ENCODE measurements at places on chromosomes 4 and X.

DNA sequence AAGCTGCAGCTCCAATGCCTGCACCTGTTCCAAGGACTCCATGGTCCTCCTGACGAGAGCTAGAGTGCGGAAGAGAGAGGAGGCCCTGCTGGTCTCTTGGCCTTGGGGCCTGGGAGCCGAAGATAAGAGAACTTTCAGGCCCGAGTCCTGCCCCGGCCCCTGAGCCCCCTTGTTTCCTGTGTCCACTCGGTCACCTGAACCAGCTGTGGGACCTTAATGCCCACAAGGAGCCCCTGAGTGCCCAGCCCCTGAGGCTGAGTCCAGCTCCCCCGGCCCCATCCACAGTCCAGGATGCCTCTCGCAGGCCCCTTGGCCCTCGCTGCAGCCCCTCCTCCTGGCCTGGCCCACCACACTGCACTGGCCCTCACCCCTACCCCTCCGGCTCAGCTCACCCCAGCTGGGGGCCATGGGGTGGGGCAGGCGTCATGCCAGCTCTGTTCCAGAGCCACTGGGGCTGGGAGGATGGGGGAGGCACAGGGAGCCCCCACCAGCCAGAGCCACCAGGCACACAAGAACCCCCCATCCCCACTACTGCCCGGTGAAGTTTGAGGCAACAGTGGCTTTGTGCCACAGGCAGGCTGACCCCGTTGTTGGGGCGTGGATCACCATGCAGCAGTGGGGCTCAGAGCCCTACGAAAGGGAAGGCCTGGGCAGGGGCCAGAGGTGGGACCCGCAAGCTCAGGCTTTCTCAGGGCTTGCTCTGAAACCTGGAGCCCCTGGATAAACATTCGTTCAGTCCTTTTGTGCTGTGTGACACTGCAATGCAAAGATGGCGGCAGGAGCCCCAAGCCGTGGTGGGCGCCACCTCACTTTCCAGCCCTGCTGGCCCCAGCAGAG, 14.1 kb downstream of the NAT8L start:
- DNase-seq, result no peak

DNA sequence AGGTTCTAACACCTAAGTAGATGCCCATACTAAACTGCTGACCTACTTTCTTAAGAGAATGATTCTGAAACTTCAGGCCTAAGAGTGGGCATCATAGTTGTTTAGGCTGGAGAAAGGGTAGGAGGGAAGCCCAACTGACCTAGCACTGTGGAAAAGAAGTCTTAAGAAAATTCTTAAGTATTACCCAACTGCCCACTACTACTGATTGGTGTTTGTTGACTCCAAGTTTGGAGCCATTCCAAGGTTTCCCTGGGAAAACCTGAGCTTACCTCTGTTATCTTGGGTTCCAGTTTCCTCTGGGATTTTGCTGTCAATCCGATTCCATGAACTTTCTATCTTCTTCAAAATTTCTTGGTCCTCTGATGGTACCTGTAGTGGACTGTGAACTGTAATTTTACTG, 23.9 kb downstream of the ANKRD17 start:
- no peak for DNase-seq

DNA sequence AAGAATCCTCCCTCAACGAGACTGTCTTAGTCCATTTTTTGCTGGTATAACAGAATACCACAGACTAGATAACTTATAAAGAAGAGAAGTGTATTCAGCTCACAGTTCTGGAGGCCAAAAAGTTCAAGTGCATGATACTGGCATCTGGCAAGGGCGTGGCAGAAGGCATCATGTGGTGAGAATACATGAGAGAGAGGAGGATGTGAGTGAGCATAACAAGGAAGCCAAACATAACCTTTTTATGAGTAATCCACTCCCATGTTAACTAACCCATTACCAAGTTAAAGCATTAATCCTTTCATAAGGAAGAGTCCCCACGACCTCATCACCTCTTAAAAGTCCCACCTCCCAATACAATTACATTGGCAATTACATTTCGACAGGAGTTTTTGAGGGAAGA, 504.6 kb downstream of the IQCM start:
- DNase-seq, result no peak

DNA sequence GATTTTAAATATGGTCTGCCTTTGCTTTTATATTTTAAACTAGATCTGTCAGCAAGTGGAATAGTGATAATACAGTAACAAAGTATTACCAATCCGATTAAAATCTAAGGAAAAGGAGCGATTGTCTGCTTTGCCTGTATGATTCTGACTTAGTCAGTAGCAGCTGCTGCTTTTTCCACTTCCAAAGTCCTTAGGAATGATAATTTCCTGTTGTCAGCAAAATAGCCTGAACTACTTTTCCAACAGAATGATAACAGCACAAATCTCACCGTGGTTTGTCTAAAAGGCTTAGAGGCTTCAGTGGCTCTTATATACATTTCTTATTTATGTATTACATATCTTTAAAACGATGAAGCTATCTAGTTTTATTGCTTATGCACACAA, 290.0 kb downstream of the ANK2 start:
- DNase-seq, result no peak

GRCh38 chr4:866761-867390, 40.9 kb upstream of the CPLX1 start:
- no peak for DNase-seq

DNA sequence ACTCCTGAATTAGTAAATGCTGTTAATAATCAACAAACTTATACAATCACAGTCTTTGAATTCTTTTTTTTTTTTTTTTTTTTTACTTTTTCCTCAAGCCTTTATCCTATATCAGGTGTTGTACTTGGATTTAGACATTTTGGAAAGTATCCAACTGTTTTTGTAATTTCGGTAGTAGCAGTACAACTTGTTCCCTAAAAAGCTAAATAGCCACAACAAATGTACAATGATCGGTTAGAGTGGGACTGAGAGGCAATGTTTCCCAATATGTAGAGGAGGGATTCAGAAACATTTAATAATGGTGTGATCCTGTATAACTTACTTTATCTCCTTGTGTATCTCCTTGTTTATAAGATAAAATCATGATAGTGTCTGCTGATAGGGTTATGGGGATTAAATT, 343.1 kb downstream of the GRID2 start:
- DNase-seq, result no peak

GRCh38 chr4:123547216-123548165, 150.9 kb downstream of the SPRY1 start:
- no peak for DNase-seq

GRCh38 chr4:38664706-38665401, 855 bp downstream of the KLF3 start:
- DNase-seq, result no peak

DNA sequence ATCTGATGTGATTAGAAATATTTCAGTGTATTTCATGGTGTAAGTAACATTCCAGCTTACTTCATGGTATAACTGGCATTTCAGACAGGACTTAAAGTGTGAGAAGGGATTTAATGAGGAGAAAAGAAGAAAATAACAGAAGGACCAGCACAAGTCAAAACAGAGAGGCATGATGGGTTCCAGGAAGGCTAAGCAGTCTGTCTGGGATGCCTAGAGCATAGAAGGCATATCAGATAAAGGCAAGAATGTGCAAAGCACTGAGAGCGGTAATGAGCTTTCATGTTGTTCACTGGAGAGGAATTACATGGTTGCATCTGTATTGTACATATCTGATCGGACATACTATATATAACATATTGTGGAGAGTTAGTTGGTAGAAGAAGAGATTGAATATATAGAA, 54.2 kb downstream of the GRID2 start:
- no peak for DNase-seq

GRCh38 chr4:134308910-134309309, 107.3 kb upstream of the PABPC4L start:
- DNase-seq, result no peak

DNA sequence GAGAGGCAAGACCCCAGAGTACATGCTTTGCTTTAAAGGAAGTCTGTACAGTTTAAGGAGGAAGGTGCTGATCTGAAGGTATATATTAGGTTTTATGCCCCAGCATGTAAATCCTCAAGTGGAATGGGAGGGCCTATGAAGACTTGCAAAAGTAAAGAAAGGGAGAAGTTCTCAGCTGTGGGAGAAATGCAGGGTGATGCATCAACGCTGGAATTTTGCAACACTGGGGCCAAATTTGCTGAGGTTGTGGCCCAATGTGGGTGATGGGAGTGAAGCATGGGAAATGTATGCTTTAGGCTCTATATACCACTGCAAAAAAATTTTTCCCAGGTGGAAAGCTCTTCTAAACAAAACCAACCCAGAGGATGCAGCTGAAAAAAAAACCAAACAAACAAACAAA, 33.8 kb upstream of the GPR174 start:
- no peak for DNase-seq

GRCh38 chrX:46559062-46559461, 13.8 kb upstream of the ZNF674 start:
- no peak for DNase-seq

DNA sequence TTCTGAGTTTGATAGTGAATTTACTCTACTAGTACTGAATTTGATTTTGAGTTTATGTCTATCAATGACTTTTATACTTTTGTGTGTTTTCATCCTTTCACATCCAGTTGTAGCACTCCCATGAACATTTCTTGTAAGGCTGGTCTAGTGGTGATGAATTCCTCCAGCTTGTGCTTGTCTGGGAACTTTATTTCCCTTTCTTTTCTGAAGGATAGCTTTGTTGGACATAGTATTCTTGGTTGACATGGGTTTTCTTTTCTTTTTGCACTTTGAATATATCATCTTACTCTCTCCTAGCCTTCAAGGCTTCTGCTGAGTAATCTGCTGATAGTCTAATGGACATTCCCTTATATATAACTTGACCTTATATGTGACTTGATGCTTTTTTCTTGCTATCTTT, 32.5 kb upstream of the IL2 start:
- DNase-seq, result no peak

DNA sequence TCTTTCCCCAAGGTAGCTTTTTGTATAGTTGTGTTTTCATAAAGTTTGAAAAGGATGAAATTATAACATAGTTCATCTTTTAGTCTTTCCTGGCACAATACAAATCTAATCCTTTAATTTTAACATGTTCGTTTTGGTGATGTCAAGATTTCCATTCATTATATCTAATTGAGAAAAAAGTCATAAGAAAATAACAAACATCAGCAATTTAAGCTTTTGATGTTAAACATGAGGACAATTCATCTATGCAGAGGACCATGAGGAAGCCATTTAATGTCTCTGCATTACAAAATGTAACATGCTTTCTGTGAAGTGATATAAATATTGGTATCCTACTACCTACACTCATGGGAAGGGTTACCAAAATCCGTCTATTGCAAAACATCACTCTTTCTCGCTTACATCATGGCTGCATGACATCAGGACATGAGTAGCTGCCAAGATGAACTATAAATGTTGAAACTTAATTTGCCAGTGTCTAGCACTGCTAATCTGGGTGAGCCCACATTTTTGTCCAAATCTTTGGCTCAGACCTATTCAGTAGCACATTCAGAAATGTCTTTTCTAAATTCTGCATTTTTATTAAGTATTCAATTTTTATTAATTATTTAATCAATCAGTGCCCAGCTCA, 9.5 kb downstream of the EPGN start:
- DNase-seq, result no peak

DNA sequence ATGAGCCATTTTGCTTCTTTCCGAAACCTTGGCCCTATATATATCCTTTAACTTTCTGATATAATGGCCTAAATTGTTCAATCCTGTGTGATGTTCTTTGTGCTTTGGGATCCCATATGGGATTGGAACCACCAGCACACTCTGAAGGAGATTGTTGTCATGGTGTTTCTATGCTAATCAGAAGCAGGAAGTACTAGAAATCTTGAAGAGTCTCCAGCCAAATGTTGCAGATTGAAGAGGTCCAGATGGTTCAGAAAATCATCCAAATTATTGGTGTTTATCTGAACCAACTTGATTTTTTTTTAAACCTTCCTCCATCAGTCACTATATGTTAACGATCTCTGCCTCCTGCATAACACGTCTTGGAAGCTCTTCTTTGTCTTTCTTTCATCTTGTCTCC, 72.8 kb downstream of the KIT start:
- DNase-seq, result no peak

GRCh38 chr4:88526221-88526815, 2.7 kb upstream of the PYURF start:
- DNase-seq, result peak; percentile 54

- DNase-seq, result no peak
Observed at GRCh38 chrX:150477371-150477770, 91.0 kb upstream of the MTM1 start.

- DNase-seq, result no peak
Observed at GRCh38 chr4:2604614-2605013, 68.2 kb downstream of the FAM193A start.

DNA sequence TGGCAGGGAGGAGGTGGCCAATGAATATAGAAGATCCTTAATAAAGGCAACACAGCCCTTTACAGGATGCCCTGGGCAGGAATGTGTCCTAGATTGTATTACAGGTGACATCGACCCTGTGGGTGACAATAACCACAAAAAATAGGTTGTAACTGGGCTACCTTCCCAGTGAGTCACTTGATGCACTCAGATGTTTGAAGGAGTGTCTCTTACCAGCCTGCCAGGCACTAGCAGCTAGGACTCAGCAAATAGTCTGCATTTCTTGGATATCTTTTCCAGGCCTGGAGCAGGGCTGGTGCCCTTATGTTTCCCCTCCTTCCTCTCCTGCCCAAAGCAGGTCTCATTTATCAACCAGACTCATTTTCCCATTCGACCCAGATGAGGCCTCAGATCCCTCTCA, 50.9 kb upstream of the TMEM164 start:
- no peak for DNase-seq

GRCh38 chrX:110966839-110967238, 129.2 kb upstream of the PAK3 start:
- no peak for DNase-seq

GRCh38 chr4:88062311-88062710, 54.9 kb downstream of the PKD2 start:
- no peak for DNase-seq

DNA sequence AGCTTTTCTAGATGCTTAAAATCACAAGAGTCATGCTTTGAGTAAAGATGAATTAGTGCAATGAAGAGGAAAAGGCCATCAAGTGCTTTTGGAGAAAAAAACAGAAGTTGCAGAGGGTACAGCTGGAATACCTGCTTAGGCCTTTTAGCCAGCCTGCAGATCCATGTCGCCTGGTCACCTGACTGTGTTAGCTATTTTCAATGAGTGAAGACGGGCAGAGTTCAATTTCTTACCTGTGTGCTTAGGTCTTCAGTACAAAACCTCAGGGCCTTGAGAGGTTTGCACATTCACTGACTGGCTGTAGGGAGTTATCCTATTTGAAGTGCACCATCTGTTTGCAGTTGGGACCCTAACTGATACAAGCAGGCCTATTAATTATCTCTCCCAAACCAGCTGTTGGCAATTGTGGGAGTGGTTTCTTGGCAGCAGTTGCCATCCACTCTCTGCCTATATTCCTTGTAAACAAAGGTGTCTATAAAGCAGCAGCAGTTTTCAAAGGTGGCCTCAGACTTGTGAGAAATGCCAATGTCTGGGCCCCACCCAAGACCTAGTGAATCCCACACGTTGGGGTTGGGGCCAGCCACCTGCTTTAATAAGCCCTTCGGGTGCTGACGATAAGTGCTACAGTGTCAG, 16.3 kb upstream of the FAT1 start:
- DNase-seq, result no peak

DNA sequence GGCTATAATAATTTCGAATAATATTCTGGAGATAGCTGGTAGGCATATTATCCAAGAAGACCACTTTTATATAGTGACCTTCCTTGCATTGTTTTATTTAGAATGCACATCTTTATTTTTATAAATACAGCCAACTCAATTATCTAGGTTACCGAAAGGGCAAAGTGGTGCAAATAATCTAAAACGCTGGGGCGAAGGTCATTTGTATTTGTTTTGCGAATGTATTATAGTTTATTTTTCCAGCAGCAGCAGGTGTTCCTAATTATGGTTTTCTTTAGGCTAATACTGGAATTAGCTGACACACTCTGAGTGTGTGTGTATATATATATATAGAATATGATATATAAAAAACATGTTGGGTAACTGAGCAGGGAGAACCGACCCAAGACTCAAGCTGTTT, 48.1 kb upstream of the RAP2C start:
- no peak for DNase-seq

Data from Karpas-422 (cell line).